Immature natural killer cell (primary cell): ENCODE measurements at places on chromosomes 11 and 22. TPM values are rescaled to one million over a fixed set of nuclear protein-coding genes. Genes with fewer than 3 reads are reported as not detected.
A peak's percentile ranks its signal among the peaks of the same experiment; 100 is the strongest.

The TRIM22 gene
- polyA plus RNA-seq = 196 TPM

The GGTLC2 gene
- not detected for polyA plus RNA-seq

The P4HA3 gene
- polyA plus RNA-seq = not detected

The MS4A15 gene
- polyA plus RNA-seq = not detected

The OTOG gene
- not detected for polyA plus RNA-seq

The MS4A7 gene
- polyA plus RNA-seq = 7.1 TPM

The TRIM51 gene
- polyA plus RNA-seq = not detected

GRCh38 chr11:1450949-1451710 is 35.4 kb downstream of the MOB2 start:
- DNase-seq = no peak

GRCh38 chr11:60918939-60919265 is 4.9 kb downstream of the TMEM109 start:
- DNase-seq = no peak

GRCh38 chr22:38316364-38317121 is 690 bp downstream of the CSNK1E start:
- DNase-seq = peak; percentile 59

DNA sequence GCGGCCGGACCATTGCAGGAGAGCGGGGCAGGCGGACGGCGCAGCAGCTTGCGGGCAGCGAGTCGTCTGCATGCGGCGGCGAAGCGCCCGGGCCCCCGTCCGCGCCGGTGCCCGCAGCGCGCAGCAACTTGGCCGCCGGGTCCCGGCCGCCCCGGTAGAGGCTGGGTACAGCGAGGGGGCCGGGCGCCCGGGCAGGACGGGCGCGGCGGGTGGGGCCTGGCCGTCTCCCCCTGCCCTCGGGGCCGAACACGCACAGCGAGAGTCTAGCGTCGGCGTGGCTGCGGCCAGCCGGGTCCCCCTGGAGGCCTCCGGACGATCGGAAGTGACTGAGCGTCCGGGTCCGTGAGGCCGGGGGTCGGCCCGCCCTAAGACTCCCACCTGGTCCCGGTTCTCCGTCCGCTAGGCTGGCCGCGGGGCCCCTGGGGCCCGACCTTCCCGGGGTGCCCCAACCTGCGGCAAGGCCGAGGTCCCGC is 775 bp upstream of the TRABD start:
- DNase-seq = no peak

DNA sequence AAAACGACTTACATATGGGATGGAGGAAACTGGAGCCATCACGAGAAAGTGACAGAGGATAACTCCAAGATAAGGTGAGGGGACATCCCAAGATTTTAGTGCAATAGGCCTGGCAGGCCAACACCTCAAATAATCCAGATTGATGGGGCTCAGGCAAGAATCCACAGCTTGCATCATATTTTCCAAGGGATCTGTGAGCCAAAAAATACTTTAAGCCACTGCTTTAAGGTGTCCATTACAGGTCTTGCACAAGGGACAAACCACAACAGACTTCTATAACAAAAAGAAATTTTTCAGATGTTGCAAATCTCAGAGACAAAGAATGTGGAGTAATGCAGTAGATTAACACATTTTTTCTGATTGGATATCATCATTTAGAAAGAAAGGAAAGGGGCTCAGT is 45.6 kb downstream of the DENND5A start:
- DNase-seq = no peak

DNA sequence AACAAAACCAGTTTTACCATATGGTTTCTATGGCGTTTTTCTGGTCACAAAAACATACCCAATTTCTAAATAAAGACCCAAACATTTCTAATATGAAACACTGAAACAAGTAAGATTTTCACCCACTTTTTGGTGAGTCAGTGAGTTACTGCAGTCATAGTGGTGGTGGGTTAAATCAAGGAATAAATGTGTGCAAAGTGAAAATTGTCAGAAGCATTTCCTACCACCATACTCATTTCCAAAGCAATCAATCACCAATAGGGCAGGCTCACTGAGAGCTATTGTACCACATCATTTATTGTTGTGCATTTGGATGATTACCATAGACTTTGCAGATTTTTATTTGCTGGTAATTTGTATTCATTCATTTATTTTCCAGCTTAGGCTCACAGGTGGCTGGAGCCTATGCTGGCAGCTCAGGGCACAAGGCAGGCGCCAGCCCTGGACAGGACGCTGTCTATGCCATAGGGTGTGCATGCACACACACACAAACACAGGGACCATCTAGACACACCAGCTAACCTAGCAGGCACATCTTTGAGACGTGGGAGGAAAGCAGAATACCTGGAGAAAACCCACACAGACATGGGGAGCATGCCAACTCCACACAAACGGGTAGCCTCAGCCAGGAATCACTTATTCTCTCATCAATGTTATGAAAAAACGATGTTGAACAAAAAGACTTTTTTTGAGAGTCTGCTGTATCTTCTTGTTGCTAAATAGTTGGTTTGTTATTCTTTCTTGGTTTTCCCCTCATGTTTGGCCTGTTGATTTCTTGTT is 5.1 kb downstream of the FAM118B start:
- DNase-seq = no peak

DNA sequence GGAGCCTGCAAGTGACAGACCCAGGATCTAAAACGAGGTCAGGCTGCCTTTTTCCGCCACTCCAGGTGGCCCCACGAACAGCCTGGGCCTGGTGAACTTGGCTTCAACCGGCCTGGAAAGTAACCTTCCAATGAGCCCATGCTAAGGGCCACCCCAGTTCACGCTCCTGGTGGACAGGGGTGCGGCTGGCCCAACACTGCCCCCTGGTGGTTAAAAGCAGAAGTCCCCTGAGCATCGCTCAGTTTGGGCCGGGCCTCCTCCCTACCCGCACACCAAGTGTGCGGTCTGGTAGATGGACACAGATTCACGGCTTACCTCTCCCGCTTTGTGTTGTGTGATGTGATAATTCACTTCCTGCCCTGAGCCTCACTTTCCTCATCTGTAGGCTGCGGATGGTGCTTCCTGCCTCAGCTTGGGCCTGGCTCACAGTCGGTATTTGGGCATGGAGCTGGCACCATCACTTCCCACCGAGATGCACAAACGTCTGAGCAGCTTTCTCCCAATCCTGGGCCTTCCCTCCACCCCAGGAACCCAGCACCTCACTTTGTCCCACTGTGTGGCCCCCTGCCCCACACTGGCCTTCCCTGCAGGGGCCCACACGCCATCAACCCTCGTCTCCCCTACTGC is 13.7 kb upstream of the SEC14L3 start:
- peak; percentile 75 for DNase-seq

- peak; percentile 44 for DNase-seq
These were observed 17.3 kb upstream of the SLC29A2 start for GRCh38 chr11:66388780-66389386.

DNA sequence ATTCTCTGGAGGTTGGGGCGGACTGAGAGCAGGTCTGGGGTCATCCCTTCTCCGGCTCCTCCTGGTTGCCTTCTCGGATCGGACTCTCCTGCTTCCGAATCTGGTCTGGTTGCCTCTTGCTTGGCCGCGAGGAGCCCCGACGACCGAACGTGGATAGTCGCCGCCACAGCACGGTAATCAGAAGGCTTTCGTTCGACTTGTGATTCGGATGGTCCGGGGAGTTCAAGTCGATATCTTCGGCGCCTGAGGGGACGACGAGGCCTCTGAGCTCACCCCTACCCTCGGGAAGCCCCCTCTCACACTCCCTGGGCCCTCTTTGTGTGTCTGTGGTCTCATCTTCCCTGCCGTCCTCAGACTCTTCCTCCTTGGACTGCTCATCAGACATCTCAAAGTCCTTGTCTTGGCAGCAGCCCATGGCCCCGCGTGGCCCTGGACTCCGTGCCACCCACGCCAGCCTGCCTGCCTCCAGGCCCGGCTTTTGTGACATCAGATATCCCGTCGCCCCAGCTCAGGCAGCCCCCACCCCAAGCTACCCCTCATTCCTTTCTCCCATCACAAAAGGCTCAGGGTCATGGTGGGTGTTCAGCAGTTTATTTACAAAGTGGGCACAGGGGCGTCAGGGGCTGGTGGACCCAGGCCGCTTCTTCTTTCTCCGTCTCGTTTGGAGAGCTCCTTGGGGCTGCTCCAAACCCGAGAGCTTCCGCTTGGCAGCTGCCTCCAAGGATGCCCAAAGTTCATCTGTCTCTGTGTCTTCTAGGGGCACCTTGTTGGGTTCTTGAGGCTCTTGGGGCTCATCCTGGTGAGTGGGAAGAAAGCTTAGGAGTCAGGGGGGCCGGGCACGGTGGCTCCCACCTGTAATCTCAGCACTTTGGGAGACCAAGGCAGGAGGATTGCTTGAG is at the start of gene TEX54:
Gene TEX54 (minus strand): TSS at position 506 of the 899 bp plus-strand sequence.
- DNase-seq = no peak

- DNase-seq = no peak
These were observed 449.6 kb upstream of the B3GAT1 start for GRCh38 chr11:134861490-134862104.

DNA sequence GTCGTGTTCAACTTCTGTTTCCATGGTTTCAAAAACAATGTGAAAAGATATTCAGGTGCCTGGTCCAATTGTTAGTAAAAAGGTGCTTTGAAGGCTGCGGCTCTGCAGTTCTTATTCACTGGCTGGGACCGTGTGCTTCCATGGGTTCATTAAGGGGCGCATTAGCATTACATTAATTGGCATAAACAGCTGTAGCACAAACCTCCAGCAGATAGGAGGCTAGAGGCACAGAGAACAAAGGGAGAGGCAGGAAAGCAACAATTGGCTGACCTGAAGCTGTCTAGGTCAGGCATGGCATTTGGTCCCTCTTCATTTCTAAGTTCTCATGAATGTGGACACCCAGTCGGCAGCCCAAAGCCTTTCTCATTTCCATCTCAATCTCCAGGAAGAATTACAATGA is 16.6 kb downstream of the PAK1 start:
- DNase-seq = no peak

DNA sequence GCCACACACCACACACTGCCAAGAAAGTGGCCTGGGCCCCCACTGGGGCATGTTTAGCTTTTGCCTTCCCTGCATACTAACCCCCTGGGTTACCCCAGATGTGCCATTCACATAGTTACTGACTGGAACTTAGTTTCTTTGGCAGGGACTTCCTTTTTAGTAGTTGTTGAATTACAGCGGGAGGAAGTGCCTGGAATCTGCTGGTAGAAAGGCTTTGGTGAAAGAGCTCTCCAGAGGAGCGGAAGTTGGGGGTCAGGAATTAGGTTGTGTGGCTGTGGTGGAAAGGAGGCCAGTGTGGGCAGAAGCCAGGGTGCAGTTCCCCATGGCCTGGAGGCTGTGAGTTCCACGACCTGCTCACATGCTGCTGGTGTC is 69.0 kb downstream of the MED15 start:
- peak; percentile 54 for DNase-seq

DNA sequence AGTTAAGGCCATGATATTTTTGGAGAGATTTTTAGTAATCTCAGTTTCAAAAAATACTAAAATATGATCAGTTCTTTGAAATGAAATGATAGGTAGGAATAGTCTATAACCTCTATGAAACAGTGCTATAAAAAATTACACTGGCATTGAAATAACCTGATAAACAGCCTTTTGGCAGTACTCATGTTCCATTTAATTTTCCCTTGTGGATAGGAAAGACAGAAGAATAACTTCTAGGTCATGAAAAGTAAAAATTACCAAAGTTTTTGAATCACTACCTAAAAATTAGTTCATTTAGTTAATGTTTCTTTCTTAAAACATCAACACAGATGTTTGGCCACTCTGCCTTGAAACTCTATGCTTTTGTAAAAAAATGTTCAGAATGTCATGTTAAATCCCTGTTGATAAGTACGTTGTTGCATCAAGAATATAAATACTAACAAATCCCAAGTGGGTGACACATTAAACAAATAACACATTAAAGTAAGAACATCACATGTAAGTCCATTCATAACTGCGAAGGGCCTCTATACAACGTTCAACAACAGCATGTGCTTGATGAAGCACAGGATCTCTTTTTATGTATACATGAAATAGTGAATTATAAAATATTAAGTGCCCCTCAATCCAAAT is 290.2 kb downstream of the SWAP70 start:
- no peak for DNase-seq

DNA sequence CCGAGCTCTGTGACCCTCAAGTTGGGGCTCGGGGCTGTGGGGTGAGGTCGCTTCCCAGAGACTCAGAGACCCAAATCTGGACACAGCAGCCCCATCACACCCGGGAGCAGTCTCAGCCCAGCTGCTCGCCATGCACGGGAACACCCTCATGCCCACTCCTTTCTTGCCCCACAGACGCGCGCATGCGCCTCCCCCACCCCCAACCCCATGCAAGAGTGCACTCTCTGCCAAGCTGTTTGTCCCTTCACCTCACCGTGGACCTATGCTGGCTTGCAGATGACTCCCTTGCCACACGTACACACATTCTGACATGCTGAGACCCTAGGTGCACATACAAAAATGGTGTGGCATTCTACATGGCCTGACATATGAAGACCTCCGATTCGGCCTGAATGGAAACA is 478 bp upstream of the CD248 start:
- no peak for DNase-seq
